Stimulated activated CD8-positive, alpha-beta memory T cell treated with anti-CD3 and anti-CD28 coated beads, Interleukin-15, amount 100 ng/mL, for 1 hour (primary cell): ENCODE measurements at places on chromosomes 16 and 17.

DNA sequence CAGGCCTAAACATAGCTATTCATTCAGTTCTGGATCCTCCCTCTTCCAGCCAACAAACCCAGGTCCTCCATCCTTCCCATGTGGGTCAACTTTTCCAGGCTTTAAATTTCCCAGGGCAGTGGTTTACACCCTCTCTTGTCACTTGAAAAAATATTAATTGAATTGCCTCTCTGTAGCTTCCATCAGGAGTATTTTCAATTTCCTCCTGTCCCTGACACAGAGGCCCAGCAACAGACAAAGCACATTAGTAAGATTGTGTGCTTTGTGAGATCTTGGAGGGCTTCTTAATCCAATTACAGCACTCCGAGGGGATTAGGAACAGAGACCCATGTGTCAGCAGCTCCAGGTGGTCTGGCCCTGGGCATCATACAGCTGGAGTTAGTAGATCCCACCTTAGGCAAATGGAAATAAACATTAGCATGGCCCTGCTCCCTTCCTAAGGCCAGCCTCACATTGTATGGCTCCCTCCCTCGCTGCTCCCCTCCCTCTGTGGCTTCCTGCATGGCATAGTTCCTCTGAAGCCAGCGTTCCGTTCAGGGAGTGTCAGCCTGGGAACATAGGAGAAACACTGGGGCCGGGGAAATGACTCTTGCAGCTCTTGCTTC lies 132.7 kb upstream of the HSBP1 start:
- no peak for DNase-seq

GRCh38 chr16:77951788-77952187 lies 70.6 kb upstream of the CLEC3A start:
- no peak for DNase-seq

DNA sequence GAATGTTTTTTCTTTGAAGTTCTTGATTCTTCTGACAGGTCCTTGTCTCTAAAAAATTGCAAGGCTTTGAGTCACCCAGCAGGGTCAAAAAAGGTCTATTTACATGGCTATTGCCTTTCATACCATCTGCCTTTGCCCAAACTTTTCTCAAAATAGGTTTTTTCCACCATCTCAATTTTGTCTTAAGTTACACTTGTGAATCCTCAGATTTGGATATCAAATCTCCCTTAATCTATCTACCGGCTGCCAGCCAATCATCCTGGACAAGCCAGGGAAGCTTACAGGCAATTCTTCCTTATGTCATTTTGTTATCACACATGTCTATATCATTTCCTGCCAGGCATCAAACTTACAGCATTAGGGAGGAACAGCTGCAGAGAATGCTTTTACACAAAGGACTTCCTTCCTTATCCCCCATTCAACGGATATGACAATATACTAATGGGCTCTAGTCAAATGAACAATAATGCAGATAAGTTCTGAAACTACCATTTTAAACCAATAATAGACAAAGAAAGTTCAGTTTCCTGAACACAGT lies 104.1 kb upstream of the CORO6 start:
- no peak for DNase-seq

DNA sequence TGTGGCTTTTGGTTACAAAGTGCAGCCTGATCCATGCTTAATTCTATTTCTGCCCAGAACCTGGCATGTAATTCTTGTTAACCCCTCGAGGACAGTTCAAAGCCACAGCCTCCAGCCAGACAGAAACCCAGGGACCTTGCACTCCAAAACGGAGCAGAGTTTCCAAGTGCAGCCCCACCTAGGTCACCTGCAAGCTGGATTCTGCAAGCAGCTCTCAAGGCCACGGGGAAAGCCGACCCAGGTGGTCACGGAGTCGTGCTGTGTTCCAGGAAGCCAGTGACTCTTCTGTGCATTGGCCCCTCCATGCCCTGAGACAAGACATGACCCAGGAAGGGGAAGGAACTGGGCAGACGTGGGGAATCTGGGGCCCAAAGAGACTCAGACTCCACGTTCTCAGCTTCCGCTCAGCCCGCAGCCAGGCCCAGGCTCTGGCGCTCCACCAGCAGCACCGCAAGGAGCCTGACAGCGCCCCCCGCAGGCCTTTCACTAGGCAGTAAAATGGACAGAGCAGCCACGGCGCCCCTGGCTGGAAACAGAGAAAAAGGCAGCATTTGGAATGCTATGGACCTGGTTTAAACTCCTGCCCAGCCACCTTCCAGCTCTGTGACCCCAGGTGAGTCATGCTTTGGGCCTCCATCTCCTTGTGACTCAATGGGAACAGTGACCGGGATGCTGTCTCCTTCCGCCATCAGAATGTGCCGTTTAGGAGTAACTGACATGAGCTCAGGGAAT lies 27.3 kb upstream of the GSG1L start:
- DNase-seq = no peak

DNA sequence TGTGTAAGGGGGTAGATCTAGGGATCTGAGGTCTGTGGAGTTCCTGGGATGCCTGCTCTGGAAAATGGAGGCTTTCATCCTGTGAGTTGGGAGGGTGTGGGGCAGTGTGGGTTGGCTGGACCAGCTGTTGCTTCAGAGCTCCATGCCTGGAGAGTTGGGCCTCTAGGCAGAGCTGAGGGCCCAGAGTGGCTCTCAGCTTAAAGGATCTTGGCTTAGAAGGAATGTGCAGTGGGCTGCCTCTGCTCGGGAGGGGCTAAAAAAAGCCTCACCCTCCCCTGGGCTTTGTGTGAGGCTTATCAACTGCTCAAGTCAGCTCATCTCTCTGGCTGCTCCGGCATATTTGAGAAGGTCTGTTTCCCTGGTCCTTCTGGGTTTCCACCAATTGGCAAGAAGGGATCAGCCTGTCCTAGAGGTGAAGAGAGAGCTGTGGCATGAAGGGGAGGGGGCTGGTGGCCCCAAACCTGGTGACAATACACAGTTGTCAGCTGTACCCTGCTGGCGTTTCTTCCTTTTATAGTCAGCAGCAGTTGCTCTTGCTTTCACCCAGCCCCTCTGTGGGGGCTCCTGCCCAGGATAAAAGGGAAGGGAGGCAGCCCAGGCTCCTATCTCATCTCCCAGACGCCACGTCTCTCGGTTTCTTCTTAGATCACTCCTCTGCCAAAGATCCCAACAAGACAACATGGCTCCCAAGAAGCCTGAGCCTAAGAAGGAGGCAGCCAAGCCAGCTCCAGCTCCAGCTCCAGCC lies at the start of gene MYL4:
Gene MYL4 (plus strand): TSS at position 605 of the 745 bp plus-strand sequence. CDS start 75 bp downstream, at position 680.
- no peak for DNase-seq

DNA sequence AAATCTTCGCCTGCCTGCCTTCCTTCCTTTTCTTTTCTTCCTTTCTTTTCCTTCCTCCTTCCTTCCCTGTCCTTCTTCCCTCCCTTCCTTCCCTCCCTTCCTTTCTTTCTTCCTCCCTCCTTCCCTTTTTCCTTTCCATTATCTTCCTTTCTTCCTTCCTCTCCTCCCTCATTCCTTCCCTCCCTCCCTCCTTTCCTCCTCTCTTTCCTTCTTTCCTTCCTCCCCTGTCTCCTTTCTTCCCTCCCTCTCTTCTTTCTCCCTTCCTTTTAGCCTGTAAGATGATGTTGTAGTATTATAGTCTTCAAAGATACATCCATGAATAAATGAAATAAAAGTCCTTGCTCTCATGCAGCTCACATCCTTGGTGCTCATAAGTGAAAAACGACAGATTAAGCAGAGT lies 539.3 kb downstream of the RBFOX1 start:
- no peak for DNase-seq

- no peak for DNase-seq
Measured at GRCh38 chr17:17628388-17629008, 37.0 kb upstream of the PEMT start.

- DNase-seq = no peak
Measured at GRCh38 chr17:60371818-60372510, 20.0 kb downstream of the USP32 start.

GRCh38 chr17:75521951-75522727 lies 3.4 kb upstream of the LLGL2 start:
- DNase-seq = no peak

- no peak for DNase-seq
Measured at GRCh38 chr16:31436221-31437045, 6.2 kb downstream of the ZNF843 start.

DNA sequence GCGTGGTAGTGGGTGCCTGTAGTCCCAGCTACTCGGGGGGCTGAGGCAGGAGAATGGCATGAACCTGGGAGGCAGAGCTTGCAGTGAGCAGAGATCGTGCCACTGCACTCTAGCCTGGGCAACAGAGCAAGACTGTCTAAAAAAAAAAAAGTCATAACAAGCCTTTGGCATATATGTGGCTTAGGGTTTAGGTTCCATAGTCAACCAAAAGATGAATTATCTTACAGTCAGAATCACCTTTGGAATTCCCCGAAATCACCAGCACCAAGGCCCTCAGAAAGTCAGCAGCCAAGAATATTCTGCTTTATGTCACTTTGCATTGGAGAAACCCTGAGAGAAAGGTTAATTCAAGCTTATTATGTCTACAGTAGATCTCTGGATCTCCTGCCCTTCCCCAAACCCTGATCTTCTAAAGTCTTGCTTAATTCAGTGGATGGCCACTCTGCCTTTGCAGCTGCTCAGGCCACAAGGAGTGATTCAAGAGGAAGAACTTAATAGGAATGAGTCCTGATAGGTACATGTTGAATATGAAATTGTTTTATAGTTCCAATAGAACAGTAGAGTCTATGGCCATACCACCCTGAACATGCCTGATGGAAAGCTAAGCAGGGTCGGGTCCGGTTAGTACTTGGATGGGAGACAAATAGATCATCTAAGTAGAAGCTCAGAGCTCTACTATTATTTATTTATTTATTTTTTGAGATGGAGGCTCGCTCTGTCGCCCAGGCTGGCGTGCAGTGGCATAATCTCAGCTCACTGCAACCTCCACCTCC lies 196.0 kb upstream of the CACNG5 start:
- DNase-seq = no peak

DNA sequence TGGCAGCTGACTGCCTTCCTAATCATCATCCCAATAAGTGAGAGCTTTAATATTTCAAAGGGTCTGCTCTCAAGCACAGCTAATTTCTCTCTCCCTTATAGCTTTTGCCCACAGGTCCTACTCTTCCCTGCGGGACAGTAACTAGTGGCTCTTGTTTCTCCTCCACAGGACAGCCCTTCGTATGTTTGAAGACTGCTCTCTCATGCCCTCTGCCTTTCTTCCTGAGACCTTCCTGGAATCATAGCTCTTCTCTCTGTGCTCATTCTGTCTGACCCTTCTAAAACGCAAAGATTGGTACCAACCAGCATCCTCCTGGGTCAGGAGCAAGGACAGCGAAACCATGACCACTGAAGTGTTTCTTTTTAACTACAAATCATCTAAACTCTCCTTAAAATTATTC lies 168.9 kb downstream of the GRIN2A start:
- no peak for DNase-seq

DNA sequence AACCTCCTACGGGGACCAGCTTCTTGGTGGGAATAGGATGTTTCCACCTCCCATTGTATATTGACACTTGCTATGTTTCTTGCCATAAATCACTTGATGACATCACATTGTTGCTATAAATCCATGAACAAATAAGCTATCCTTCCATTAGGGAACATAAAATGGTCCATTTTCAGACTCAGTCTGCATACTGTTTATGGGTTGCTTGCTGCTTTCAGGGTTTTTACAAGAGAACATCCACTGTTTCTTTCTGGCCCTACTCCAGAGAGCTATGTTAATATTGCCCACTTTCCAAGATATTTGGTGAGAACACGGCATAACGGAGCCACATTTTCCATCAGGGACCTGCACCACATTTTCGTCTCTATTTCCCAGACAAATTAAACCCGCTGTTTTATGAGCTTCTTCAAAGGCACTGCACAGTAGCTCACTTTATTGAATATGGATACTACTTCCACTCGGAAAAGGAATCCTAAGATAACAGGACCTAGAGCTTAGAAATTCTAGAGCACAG lies 800.2 kb downstream of the KCNJ2 start:
- DNase-seq = no peak

- DNase-seq = no peak
Measured at GRCh38 chr16:78106686-78107085, 7.2 kb downstream of the WWOX start.

DNA sequence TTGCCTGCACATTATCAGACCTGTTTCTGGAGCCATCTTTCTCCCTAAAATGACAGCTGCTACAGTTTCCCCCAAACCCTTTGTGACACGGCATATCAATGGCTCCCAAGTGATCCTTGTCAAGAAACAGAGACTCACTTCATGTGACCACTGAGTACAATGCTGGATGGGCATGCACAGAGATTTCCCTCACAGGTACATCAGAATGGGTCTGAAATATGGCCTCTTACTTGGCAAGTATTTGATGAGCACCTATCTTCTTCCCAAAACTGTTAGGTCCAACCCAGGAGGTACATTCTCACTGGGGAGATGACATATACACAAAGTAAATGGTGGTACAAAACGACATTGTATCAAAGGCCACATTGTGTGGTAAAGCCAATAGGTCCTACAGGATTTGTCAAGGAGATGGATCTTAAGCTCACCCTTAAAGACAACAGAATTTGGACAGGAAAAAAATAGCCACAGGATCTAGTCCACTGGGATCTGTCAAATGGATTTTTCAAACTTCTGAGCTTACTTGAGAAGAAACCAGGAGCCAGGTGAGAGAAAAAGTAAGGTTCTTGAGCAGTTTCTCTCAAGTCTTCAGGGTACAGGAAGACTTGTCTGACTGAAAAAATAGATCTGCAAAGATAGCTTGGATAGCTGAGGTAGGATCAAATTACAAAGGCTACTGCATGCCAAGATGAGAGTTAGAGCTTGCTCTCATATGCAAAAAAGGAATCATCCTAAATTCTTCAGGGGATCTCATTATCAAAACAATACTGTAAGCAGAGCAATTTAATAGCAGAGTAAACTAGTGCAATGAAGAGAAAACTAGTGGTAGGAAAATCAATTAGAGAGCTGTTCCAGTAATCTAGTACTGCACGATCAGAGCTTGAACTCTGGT lies 28.8 kb downstream of the RNF43 start:
- no peak for DNase-seq

GRCh38 chr17:17264430-17264829 lies 16.6 kb downstream of the COPS3 start:
- DNase-seq = no peak
